ENCODE measurements at places on chromosomes 2 and 18.

GRCh38 chr2:207483477-207483876 is 46.3 kb upstream of the CREB1 start:
- no peak for DNase-seq

- DNase-seq, result no peak
These were observed 8.8 kb downstream of the RPL37A start for GRCh38 chr2:216507220-216508160.

DNA sequence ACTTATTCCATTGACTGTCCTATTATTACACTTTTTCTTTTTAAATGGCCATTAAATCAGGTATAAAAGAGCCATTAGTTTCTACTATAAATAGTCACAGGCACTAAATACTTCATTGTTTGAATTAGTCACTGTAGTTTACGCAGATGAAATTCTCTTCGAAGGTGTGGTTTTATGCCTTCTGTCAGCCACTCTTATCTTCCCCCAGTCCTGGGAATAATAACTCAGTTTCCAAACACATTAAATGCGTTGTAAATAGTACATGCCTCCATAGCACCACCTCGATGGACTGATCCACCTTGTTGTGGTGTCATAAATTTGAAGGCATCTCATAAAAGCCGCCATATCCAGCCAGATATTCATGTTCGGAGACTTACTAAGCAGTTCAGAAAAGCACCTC is 72.1 kb upstream of the PARD3B start:
- DNase-seq, result no peak

DNA sequence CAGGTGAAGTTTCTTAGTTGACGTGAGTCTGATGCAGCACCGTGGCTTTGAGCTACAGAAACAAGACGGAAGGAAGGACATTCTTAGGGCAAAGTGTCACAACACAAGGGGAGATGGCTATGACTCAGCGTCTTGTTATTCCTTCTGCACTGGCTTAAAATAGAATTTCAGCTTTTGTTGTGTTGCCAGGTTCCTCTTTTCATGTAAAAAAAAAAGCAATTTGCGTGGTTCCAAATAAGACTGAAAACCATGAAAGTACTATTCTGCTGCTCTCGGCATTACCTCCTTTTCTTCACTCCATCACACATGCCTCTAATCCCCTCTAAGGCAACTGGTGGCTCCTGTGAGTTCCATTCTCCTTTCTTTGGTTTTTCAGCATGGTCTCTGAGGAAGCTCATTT is 150.1 kb downstream of the ANTXR1 start:
- no peak for DNase-seq

DNA sequence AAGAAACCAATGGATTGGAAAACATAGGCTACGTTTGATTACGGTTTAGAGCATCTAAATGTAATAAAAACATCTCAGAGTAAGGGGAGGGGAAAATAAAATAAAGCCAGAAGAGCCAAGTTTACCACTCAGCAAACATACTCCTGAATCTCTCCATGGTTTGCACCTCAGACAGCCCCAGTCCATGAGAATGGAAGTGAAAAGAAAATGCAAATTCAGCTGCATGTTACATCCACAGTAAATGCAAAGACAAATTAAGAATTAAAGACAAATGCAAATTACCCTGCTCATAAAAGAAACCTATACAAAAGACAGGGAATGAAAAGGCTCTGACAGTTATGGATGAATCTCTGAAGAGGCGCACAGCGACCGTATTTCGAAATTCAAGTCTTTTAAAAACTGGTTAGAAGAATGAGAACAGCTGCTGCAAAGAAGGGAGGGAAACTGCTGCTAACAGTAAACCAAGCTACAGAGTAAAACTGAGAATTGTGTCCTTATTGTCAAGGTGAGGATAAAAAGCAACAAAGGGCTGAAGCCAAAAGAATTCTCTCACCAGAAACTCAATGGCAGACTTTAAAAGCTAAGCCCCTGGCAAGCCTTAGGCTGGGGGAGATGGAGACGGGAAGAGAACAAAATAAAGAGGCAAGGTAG is 197.9 kb upstream of the ACVR2A start:
- DNase-seq, result no peak

DNA sequence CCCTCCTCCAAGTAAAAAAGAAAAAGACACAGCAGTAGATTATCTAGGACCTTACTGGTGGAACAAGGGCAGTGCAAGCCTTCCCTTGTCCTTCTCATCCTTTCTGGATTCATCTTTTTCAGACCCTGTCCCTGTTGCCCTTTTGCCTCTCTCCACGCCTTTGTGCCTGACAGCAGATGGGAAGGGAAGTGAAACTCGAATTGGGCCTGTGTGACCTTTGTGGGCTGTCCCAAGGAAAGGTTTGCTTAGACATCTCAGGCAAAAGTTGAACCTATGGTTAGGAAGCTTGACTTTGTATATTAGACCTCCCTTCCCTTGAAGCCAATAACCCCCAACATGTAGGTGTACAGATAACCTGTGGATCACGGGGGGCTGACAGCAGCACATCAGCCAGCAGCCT is 185.3 kb downstream of the PRKCE start:
- no peak for DNase-seq

GRCh38 chr2:6372317-6372901 is 493.3 kb downstream of the CMPK2 start:
- no peak for DNase-seq

DNA sequence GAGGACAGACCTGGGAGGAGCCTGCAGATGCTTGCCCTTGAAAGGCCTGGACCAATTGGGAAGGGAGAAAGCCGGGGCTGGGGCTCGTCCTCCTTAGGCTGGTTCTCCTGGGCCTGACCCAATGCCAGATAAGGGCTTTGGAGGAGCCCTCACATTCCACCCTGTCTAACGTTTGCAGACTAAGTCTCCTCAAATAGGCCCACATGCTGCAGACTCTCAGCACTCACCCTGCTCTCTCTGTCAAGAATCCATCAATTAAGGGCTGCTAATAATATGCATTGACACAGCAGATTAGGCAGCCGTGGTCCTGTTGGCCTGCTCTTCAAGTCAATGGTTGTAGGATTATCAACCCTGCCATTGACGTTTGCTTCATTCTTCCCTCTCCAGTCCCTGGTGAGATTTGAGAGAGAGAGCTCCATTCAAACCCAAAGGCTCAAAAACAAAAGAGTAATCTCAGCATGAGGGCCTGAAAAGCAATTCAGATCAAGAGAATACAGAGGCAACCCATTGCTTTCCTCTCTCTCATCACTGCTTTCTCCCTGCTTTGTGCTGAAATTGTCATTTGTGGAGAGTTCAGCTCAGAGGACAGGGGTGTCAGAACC is 167.6 kb downstream of the INSIG2 start:
- no peak for DNase-seq

DNA sequence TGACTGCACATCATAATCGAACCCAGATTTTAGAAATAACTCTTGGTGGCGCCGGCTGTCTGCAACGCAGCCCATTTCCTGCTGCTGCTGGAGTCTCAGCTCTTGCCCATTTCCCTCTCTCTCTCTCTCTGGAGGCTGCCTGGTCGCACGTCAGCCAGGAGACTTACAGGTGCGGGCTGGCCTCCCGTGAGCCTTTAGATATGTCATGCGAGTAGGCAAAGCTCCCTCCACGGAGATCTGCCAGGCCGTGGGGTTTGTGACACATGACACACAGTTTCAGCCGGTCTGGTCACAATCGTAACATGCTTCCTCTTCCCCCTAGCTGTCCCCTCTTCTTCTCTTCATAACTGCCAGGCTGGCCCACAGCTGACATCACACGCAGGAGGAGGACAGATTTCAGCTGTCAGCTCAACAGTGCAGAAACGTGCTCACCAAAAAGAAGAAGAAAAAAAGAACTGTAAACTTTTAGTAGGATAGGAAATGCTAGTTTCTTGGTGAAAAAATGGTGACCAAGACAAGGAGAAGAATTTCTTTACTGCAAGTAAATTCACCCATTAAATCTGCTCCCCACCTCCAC is 489.3 kb downstream of the ZNF516 start:
- DNase-seq, result peak; percentile 25

DNA sequence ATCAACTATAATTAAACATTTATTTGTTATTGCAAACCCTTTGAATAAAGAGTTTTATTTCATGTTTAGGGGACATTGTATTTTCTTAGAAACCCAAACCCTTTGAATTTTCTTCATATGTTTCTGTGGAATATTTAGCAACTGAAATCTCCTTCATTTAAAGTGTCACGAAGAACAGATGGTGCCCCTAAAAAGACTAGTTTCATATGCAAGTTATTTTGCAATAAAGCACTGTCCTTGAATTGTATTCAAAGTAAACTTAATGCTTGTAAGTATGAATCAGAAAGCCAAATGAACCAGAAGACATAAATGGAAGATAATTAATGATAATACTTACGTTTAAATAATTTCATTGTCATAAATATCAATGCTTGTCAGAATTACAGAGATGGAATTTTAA is 151.9 kb upstream of the CWC22 start:
- no peak for DNase-seq

Data from COR-L47 (cell line).